ENCODE measurements at places on chromosomes 4 and X. TPM values are rescaled to one million over a fixed set of nuclear protein-coding genes. Genes with fewer than 3 reads are reported as not detected.

Gene DCLK2
- total RNA-seq: 13.6 TPM

Gene CCNB3
- 0.80 TPM for total RNA-seq

Gene INTS6L
- total RNA-seq: 11.8 TPM

Gene TIMP1
- 288 TPM for total RNA-seq

Gene VEGFD
- total RNA-seq: 4.6 TPM

Gene CTPS2
- 17.0 TPM for total RNA-seq

Gene TMPRSS11B
- not detected for total RNA-seq

Gene PROM1
- 0.40 TPM for total RNA-seq

Gene CPLX1
- 11.6 TPM for total RNA-seq

Gene DACH2
- 0.27 TPM for total RNA-seq

Gene SPANXC
- not detected for total RNA-seq

Gene PABPC1L2A
- total RNA-seq: not detected

Gene CD38
- 3.4 TPM for total RNA-seq

Gene TBX22
- not detected for total RNA-seq

Gene STK26
- total RNA-seq: 1.7 TPM

Gene AP1AR
- total RNA-seq: 17.4 TPM

Gene MAGEB1
- not detected for total RNA-seq

Gene GNRHR
- total RNA-seq: not detected

Gene TMEM156
- 0.62 TPM for total RNA-seq

Gene CT47B1
- total RNA-seq: not detected

Gene ZNF157
- total RNA-seq: 0.71 TPM

Gene EPGN
- 4.3 TPM for total RNA-seq

Gene AFM
- total RNA-seq: not detected

Gene MAGEA2
- not detected for total RNA-seq

Gene NEIL3
- 0.67 TPM for total RNA-seq

Gene SYNPO2
- 113 TPM for total RNA-seq

Data from sciatic nerve (tissue), 2 donors.